Thyroid gland (tissue), 4 donors: ENCODE measurements at places on chromosomes 4 and X. TPM values are rescaled to one million over a fixed set of nuclear protein-coding genes. Genes with fewer than 3 reads are reported as not detected.

DNA sequence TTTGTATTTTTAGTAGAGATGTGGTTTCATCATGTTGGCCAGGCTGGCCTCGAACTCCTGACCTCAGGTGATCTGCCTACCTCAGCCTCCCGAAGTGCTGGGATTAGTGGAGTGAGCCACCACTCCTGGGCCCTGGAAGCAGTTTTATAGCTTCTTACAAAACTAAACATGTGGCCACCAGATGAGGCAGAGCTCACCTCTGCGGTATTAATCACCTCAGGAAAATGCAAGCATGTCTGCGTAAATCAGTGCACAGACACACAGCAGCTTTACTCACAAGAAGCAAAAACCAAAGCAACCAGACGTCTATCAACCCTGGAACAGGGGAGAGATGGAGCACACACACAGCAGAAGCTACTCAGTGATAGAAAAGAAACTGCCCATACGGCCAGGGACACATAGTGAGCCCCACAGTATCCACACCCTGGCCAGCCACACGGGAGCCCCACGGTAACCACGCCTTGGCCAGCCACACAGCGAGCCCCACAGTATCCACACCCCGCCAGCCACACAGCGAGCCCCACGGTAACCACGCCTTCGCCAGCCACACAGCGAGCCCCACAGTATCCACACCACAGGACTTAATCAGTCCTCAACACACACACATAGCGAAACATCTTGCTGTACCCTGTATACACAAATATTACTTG lies 30.2 kb downstream of the PPP2R3B start:
- H3K27ac ChIP-seq = no peak overlapping the region
- no peak for DNase-seq
- H3K27me3 ChIP-seq = no peaks in the 10 kb centered on the region
- H3K36me3 ChIP-seq = peaks cover 4% of the 10 kb centered on the region

DNA sequence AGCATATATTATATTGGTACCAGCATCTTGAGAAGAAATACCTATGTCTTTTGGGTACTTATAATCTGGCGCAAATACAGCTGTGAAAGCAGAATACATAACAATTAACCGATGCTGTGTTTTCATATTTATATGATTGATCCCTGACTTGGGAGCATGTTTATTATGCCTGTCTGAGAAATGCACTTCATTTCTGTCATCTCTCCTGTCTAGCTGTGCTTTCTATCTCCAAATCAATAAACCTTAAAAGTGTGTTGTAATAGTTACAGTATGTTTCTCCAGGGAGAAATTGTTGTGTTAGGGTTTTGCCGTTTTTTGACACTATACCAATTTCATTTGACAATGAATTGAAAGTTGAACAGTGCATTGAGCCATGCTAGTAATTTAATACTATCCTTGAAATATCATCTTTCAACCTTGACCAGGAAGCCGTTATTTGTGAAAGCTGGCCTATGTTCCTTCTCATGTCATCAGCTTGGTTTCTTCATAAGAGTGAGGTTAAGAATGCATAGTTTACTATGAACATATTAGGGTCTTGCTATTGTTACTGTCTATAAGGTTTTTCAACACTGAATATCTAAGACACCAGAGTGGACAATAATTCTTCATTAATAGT lies 206.2 kb upstream of the PCDH18 start:
- H3K36me3 ChIP-seq = no peaks in the 10 kb centered on the region
- H3K4me3 ChIP-seq = no peak overlapping the region
- H3K27ac ChIP-seq = no peak overlapping the region
- no peak for DNase-seq
- no peaks in the 10 kb centered on the region for H3K4me1 ChIP-seq
- no peaks in the 10 kb centered on the region for H3K27me3 ChIP-seq

The RPS6KA3 gene
- 57.6 TPM for total RNA-seq

GRCh38 chrX:148523303-148524080 lies 23.1 kb downstream of the AFF2 start:
- no peak for DNase-seq
- H3K4me1 ChIP-seq = no peaks in the 10 kb centered on the region
- no peaks in the 10 kb centered on the region for H3K36me3 ChIP-seq
- no peak overlapping the region for H3K4me3 ChIP-seq
- H3K27me3 ChIP-seq = no peaks in the 10 kb centered on the region

The TRMT44 gene
- total RNA-seq = 41.6 TPM

The S100G gene
- not detected for total RNA-seq

GRCh38 chr4:184649971-184650855 lies 675 bp downstream of the PRIMPOL start:
- H3K4me1 ChIP-seq = peaks cover 21% of the 10 kb centered on the region
- peak; percentile 19 for DNase-seq
- no peaks in the 10 kb centered on the region for H3K36me3 ChIP-seq
- peak overlapping the region; percentile 81 for H3K4me3 ChIP-seq
- H3K27ac ChIP-seq = peak overlapping the region; percentile 80

The BANK1 gene
- total RNA-seq = 22.8 TPM

GRCh38 chr4:152500800-152501434 lies 35.0 kb downstream of the FBXW7 start:
- no peak overlapping the region for H3K4me3 ChIP-seq
- H3K4me1 ChIP-seq = no peaks in the 10 kb centered on the region
- no peak overlapping the region for H3K27ac ChIP-seq
- no peaks in the 10 kb centered on the region for H3K36me3 ChIP-seq
- no peaks in the 10 kb centered on the region for H3K27me3 ChIP-seq
